ENCODE measurements at places on chromosomes 1 and 21.

- no peak for DNase-seq
Measured at GRCh38 chr1:201298396-201299381, 15.4 kb downstream of the PKP1 start.

DNA sequence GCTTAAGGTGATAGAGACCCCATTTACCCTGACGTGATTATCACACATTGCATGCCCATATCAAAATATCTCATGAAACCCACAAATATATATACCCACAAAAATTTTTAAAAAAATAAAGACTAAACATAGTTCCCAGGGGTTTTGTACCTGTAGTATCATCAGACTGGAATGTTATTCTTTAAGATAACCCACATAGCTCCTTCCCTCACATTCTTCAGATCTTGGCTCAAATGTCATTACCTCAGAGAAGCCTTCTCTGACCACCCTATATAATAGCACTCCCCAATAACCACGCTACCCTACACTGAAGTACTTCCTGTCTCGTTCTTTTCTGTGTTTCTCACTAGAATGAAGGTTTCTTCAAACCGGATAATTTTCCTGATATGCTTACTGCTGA is 138.3 kb upstream of the SNX7 start:
- no peak for DNase-seq

DNA sequence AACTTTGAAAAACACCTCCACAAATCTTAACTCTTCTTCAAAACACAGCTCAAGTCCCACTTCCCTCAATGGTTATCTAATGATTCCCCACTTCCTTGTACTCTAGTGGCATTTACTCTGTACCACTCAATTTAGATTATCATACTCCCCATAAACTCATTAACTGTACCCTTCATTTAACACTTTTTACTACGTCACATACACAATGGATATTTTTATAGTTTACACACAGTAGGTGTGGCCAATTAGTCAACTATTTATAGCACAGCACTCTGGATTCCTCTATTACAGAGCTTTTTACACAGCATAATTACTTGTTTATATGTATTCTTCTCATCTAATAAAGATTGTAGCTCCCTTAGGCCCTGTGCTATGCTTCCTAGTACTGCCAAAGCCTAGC is 62.1 kb downstream of the FOXJ3 start:
- DNase-seq: no peak

- DNase-seq: no peak
Measured at GRCh38 chr1:242467556-242468145, 56.8 kb downstream of the PLD5 start.

Measured in activated T-cell treated with anti-CD3 and anti-CD28 coated beads, Interleukin-2, amount 50 U/mL, for 1 hour (primary cell).